ENCODE measurements at places on chromosomes 4 and X.

GRCh38 chr4:7041801-7042502 is 1.2 kb upstream of the TADA2B start:
- no peak for DNase-seq

- DNase-seq, result no peak
Measured at GRCh38 chr4:13162886-13163285, 321.3 kb downstream of the RAB28 start.

DNA sequence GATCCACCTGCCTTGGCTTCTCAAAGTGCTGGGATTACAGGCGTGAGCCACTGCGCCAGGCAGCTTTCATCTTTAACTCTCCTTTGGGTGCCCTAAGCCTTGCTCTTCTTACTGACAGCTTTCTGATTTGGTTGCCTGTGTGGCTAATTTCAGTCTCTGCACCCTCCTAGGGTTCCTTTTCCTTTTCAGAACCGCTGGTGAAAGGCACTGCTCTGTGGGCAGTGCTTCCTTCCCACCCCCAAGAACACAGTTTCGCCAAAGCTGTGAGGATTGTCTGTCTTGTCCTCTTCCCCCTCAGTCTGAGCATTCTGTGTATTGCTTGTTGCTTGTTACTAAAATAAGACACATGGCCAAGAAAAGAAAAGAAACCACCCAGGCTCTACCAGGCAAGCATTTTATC is 101.4 kb upstream of the FRMPD3 start:
- no peak for DNase-seq

- DNase-seq, result no peak
Measured at GRCh38 chr4:7365462-7366179, 69.1 kb downstream of the PSAPL1 start.

GRCh38 chr4:81032771-81033684 is 2.5 kb downstream of the BMP3 start:
- no peak for DNase-seq

Measured in fibroblast of skin of left biceps (primary cell).